ENCODE measurements at places on chromosomes 3 and 15. TPM values are rescaled to one million over a fixed set of nuclear protein-coding genes. Genes with fewer than 3 reads are reported as not detected.

DNA sequence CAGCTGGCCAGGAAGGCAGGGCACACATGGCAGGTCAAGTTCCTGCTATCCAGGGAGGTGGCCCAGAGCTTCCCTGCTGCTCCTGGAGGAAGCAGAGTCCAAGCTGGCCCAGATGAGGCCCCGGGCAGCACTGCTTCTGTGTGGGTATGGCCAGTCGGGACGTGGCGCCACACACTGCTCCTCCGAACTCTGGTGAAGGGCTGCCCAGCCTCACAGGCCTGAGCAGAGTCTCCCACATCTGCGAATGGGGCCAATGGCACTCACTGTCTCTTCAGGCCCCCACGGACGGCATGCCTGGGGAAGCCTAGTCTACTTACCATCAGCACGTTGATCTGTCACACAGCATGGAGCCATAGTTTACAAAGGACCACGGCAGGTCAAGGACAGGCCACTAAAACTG lies 2.5 kb upstream of the PLA2G4F start:
- no peak for DNase-seq

The CELF6 gene
- polyA plus RNA-seq, result 0.03 TPM

DNA sequence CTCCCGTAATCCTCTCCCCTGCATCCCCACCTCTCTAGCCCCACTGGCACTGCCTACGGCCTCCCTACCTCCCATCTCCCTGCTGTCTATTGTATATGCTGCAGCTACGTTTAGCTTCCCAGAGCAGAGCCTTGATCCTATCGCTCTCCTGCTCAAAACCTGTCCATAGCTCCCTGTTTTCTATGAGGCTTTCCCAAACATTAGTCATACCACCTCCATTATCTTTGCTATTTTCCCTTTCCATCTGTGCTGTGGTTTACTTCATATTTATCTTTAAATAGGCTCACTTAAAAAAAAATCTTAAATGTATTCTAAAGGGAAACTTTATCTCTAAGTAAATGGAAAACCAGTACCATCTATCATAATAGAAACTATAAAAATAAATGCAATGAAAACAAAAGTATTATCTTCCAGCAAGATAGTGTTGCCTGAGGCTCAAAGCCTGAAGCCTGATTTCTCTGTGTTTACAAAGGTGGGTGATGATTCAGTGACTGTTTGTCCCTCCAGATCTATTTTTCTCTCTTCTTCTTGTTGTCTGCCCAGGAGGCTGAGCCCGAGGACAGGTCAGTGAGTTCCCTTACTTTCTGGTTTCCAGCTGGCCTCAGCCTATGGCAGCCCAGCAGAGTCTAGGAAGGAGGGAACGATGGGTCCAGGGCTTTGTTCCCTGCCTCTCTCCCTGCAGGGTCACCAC lies 397.1 kb upstream of the CFAP20DC start:
- no peak for DNase-seq

GRCh38 chr15:69021895-69022294 lies 7.4 kb downstream of the NOX5 start:
- no peak for DNase-seq

GRCh38 chr3:192675958-192676649 lies 51.2 kb downstream of the FGF12 start:
- DNase-seq, result no peak

- DNase-seq, result no peak
Observed at GRCh38 chr3:16789344-16790120, 95.2 kb upstream of the PLCL2 start.

The PLA2G4E gene
- polyA plus RNA-seq, result 0.04 TPM

DNA sequence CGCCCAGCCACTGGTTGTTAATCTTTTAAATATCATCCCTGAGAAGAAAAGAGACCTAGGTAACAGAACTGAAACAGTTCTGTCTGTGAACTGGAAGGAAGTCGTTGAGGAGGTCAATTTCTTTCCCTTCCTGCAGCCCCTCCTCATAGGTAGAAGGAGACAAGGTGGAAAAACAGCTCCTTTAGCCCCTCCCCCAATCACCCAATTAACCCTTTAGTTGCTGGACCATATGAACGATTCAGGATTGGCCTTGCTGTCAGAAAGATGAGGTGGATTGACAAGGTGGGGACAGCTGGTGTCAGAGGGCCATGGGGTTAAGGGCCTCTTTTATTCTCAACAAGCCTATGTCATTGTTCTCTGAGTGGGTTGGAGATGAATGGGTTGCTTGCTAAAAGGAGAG lies 36.0 kb upstream of the ZNF445 start:
- DNase-seq, result no peak

The CIB2 gene
- 25.2 TPM for polyA plus RNA-seq

The ADPRH gene
- polyA plus RNA-seq, result 0.50 TPM

DNA sequence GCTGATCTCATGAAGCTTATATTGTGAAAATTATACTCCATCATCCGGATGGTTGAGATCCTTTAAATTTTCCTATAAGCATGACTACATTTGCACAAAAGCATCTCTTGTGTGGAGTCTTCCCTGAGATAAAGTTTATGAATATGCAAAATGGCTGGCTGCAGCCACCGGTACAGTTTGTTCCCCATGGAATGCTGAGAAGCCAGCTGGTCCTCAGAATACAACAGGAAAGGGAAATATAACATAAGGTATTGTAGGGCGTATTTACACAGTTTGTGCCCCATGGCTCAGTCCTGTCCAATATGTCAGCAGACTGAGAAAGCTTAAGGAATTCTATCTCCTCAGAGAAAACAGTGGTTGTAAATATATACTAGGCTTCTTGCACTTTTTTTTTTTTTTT lies 468.6 kb downstream of the CNTN6 start:
- no peak for DNase-seq

DNA sequence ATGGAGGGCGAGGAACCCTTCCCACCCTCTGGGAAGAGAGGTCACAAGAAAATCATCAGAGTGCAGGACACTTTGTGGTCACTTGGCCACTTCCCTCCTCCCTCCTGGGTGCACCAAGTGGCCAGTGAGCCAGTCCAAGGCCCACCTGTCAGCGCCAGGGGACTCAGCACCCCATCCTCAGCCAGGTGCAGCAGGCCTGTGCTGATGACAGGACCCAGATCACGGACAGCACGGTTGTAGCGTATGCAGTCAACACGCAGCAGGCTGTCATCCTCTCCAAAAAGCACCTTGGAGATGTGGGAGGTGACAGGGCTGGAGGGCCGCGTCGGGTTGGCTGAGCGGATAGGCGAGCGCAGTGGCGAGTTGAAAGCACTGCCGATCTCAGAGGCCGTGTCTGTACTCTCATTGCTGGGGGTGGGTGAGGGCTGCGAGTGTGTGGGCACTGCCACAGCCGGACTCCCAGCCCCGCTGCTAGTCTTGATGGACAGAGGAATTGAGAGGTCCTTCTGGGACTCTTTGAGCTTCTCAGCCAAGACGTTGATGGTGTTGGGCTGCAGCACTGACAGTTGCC lies 41.5 kb downstream of the SEMA3G start:
- DNase-seq, result no peak

DNA sequence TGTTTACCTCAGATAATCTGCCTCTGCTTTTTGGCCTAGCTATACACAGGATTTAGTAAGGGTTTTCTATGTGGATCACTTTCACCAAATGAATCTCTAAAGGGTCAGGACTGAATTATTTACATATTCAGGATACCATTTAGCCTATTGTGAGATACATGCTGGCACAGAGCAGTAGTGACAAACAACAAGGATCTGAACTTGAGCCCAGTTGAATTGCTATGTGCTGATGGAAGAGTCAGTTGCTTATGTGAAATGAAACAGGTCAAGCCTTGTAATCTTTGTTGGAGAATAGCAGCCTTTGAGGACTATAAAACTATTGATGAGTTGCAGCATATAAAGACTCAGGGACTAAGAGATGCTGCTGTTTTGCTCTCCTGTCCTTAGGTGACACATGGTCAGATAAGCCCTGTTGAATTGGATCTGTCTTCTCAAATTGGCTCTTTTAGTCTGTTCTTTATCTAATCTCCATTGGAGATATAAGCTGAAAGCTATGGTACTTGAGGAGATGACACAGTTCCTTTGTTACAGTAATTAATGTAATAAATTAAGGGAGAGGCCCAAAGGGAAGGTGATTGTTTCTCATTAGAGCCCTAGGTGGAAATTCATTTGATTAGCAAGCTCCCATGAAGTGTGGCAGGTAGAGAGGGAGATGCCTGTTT lies 30.4 kb downstream of the ZNF609 start:
- DNase-seq, result no peak

- DNase-seq, result no peak
Observed at GRCh38 chr3:45564172-45564571, 30.4 kb upstream of the LIMD1 start.

DNA sequence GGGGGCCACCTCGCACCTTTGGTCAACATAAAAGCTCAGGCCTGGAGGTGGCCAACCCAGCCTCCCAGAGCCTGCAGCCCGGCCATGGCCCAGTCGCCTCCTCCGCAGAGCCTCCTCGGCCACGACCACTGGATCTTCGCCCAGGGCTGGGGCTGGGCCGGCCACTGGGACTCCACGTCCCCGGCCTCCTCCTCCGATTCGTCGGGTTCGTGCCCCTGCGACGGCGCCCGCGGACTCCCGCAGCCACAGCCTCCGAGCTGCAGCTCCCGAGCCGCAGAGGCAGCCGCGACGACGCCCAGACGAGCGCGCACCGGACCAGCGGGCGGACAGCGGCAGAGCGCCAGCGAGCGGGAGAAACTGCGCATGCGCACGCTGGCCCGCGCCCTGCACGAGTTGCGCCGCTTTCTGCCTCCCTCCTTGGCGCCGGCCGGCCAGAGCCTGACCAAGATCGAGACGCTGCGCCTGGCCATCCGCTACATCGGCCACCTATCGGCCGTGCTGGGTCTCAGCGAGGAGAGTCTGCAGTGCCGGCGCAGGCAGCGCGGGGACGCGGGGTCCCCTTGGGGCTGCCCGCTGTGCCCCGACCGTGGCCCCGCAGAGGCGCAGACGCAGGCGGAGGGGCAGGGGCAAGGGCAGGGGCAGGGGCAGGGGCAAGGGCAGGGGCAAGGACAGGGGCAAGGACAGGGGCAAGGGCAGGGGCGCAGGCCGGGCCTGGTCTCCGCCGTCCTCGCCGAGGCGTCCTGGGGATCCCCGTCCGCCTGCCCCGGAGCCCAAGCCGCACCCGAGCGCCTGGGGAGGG lies at the start of gene MESP2:
Gene MESP2 (plus strand): TSS at position 59 of the 799 bp plus-strand sequence. CDS start 26 bp downstream, at position 85.
- DNase-seq, result no peak

GRCh38 chr15:40454904-40455391 lies 14.2 kb downstream of the BAHD1 start:
- DNase-seq, result no peak

- peak; percentile 5 for DNase-seq
Observed at GRCh38 chr3:160707187-160707794, 30.3 kb downstream of the ARL14 start.

GRCh38 chr15:80710635-80711554 lies 15.8 kb downstream of the ABHD17C start:
- DNase-seq, result peak; percentile 47

- DNase-seq, result no peak
Observed at GRCh38 chr3:187230011-187230410, 32.7 kb downstream of the RTP1 start.

DNA sequence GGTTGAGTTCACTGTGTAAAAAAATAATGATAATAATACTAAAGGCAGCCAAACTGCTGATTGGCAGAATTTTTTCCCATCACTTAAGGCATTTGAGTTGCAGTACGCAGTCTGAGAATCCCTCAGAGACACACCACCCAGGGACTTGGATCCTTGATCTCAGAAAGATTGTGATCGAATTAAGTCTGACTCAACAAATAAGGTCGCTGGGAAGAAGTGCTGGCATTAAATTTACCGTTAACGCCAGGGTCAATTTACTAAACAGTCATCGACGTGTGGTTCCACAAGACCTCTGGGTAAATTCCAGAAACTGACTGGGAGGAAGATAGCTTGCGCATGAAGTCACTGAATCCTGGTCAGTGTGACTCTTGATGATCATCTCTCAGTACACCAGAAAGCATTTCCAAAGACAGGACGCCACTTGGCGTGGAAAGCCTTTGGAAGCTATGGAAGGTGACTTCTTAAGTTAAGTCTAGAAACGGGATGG lies 48.3 kb upstream of the CGNL1 start:
- no peak for DNase-seq

GRCh38 chr3:52609316-52609815 lies 73.0 kb downstream of the UQCC5 start:
- no peak for DNase-seq

DNA sequence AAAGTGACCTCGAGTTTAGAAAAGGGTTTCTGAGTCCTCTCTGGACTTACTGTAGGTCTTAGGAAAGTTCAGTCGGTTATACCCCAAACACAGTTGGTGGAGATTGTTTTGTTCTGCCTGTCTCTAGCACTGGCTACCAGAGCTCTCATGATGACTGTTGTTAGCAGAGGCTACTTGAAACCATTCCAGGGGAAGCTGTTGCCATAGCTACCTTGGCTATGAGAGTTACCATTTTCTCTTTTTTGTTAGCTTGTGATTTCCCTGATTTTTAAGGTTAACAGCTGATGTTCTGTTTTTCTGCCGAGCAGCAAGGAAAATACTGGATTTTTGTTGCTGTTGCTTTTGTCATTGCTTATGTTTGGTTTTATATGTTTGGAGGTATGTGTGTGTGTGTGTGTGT lies 26.7 kb downstream of the ABHD2 start:
- no peak for DNase-seq

The XIRP1 gene
- not detected for polyA plus RNA-seq

The NEIL1 gene
- 6.4 TPM for polyA plus RNA-seq

GRCh38 chr15:25611603-25612002 lies 172.8 kb upstream of the UBE3A start:
- no peak for DNase-seq

The ROBO2 gene
- 0.16 TPM for polyA plus RNA-seq

GRCh38 chr3:119356646-119357045 lies 62.5 kb downstream of the ARHGAP31 start:
- DNase-seq, result peak; percentile 13

The COL6A5 gene
- not detected for polyA plus RNA-seq

- no peak for DNase-seq
Observed at GRCh38 chr3:4818164-4818563, 161.1 kb upstream of the BHLHE40 start.

The EFHB gene
- 0.18 TPM for polyA plus RNA-seq

GRCh38 chr3:56314842-56315241 lies 153.4 kb downstream of the ERC2 start:
- peak; percentile 40 for DNase-seq

The TRPM1 gene
- polyA plus RNA-seq, result not detected

DNA sequence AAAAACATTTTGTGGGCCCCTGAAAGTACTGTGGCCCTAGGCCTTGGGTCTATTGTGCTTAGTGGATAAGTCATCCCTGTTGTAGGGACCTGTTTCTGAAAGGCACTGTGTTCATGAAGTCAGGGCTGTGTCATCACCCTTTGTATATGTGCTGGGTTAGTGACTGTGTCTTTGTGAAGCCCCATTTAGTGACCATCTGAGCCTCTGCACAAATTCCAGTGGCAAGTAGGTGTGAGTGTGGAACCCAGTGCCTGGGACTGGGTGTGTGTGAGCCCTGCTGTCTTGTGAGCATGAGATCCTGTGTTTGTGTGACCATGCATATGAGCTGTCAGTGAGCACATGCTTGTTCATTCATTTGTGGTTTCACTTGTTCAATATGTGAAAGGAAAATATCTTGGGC lies 1.2 kb upstream of the HYAL1 start:
- peak; percentile 72 for DNase-seq

Measured in foreskin keratinocyte (primary cell).